Mammary epithelial cell (primary cell): ENCODE measurements at places on chromosomes 16 and 17.

DNA sequence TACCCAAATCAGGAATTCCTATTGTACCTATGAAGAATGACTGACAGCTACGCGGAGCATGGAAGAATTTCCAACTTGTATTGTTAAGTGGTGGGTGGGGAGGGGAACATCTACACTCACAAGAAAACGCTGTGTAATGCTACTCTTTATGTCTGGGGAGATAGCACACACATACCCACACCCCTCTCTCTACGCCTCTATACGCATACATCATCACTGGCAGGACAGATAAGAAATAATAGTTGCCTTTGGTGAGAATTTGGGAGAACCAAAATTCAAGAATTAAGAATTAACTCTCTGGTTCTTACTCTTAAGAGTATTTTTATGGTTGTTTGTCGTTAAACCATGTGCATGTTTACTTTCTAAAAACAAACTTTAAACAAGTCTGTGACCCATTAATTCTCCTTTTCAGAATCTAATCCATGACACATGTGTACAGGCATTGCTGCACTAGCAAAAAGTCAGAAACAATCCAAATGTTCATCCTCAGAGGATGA lies 33.9 kb downstream of the CREBBP start:
- no peak for DNase-seq

- DNase-seq, result no peak
Observed at GRCh38 chr17:861364-861763, 79.2 kb downstream of the MRM3 start.

DNA sequence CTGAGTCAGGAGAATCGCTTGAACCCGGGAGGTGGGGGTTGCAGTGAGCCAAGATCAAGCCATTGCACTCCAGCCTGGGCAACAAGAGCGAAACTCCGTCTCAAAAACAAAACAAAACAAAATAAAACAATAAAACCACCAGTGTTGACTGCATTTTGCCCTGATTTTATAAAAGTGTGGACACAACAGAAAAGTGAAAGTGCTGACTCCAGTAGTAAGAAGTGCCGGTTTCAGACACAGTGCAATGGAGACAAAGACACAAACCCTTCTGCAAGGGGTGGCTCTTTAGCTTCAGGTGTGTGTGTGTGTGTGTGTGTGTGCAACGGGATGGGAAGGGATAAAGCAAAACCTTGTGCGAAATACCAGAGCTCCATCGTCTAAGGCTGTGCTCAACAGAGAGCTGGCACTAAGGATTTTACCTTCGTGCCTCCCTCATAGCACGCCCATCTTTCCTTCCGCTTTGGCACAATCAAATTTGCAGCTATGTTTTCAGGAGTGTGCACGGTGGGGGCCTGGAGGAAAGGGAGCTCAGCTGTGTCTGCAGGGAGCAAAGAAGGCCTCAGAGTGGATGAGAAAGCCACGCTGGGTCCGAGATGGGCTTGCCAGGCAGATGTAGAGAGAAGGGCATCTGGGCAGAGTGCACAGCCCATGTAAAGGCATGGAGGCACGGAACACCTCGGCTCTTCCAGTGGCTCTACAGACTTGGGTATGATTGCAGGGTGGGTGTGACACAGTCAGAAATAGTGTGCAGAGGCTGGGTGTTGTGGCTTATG lies 15.5 kb downstream of the MXRA7 start:
- peak; percentile 31 for DNase-seq

GRCh38 chr16:89924297-89924924 lies 1.3 kb downstream of the TUBB3 start:
- DNase-seq, result peak; percentile 19

DNA sequence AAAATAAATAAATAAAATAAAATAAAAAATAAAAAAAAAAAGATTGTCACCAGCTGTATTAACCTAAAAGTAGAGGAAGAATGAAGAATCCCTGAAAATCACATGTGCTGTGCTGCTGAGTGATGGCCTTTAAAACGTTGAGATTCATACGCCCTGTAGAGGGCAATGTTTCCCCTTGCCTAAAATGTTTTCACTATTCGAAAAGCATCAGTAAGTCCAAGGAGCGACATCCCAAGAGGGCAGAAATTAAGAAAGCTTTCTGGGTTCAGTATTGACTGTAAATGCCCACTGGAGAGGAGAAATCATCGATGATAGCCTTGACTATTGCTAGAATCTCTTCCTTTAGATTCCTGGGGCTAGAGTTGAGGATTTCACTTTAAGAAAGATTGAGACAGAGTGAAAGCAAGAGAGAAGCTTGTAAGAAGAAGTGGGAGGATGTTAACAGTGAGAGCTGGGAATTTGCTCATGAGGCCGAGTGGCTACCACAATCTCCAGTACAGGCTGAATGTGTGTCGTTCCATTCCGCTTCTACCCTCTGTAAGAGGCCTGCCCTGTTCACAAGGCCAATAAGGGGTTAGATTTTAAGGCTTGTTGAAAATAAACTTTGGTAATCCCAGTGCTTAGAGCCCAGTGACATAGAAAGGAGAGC lies 170.8 kb upstream of the FAM20A start:
- DNase-seq, result peak; percentile 39

- DNase-seq, result no peak
Observed at GRCh38 chr16:57081744-57082143, 10.6 kb upstream of the CPNE2 start.
